ENCODE measurements at places on chromosomes 7 and 10.

DNA sequence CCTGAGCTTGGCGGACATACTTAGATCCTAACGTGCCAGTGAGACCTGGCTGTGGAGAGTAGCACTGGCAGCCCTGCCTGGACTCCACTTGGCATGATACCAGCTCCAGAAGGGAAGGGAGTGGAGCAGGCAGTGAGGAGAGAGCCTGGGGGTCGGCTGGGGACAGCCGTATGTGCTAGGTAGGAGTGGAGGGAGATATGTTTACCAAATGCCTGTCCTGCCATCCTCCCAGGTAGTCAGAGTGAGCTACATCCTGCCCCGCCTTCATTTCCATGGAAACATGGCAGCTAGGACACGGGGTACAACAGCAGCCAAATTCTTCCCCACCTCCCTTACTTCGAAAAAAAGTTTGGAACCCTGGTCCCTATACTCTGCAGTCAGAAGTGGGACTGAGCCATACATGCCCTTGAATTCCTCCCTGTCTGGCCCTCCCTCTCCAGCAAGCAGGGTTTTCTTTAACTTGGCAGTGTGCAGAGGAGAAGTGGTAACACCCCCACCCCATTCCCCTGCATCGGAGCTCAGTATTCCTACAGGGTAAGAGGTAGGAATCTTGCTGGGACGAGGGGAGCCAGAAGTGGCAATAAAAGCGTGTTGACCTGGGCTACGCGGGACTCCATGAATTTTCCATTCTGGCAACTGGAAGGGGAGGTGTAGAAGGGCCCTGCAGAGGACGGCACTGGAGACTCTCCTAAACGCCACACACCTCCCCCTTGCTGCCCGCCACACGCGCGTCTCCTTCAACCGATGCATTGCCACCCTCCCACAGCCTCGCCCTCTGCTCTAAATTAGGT is 20.0 kb upstream of the SMO start:
- peak; percentile 93 for DNase-seq

- no peak for DNase-seq
Measured at GRCh38 chr7:149130572-149131198, 4.6 kb upstream of the ZNF425 start.

DNA sequence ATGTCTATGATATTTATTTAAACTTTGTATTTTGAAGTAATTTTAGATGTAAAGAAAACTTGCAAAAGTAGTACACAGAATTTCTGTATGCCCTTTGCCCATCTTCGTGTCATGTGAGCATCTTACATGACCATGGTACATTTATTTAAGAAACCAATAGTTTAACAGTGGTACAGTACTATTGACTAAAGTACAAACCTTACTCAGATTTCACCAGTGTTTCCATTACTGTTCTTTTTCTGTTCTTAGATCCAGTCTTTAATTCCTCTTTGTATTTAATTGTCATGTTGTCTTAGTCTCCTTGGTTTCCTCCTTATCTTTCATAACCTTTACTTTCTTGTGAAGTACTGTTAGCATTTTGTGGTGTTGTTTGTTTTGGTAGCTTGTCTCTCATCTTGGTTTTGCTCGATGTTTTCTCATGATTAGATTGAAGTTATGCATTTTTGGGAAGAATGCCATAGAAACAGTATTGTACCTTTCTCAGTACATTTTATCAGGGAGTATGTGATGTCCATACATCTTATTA is 24.1 kb downstream of the TAX1BP1 start:
- no peak for DNase-seq

- no peak for DNase-seq
Measured at GRCh38 chr10:36349445-36350078, 707.5 kb upstream of the FZD8 start.

- no peak for DNase-seq
Measured at GRCh38 chr7:65304175-65304574, 69.5 kb upstream of the ZNF92 start.

- no peak for DNase-seq
Measured at GRCh38 chr7:30924624-30925023, 13.0 kb downstream of the AQP1 start.
